Upper lobe of left lung (tissue), 6 donors: ENCODE measurements at places on chromosomes 3 and 15. TPM values are rescaled to one million over a fixed set of nuclear protein-coding genes. Genes with fewer than 3 reads are reported as not detected.

DNA sequence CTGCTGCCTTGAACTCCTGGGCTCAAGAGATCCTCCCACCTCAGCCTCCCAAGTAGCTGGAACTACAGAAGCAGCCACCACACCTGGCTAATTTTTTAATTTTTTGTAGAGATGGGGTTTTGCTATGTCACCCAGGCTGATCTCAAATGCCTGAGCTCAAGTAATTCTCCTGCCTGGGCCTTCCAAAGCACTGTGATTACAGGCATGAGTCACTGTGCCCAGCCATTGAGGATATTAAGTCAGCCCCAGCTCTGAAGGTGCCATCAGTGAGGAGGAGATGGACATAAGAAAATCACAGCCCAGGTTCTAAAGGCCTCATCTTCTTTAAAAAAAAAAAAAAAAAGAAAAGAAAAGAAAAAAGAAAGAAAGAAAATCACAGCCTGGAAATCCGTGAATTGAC, 26.6 kb upstream of the PSTPIP1 start:
- DNase-seq, result no peak

Gene HIGD2B
- not detected for total RNA-seq

DNA sequence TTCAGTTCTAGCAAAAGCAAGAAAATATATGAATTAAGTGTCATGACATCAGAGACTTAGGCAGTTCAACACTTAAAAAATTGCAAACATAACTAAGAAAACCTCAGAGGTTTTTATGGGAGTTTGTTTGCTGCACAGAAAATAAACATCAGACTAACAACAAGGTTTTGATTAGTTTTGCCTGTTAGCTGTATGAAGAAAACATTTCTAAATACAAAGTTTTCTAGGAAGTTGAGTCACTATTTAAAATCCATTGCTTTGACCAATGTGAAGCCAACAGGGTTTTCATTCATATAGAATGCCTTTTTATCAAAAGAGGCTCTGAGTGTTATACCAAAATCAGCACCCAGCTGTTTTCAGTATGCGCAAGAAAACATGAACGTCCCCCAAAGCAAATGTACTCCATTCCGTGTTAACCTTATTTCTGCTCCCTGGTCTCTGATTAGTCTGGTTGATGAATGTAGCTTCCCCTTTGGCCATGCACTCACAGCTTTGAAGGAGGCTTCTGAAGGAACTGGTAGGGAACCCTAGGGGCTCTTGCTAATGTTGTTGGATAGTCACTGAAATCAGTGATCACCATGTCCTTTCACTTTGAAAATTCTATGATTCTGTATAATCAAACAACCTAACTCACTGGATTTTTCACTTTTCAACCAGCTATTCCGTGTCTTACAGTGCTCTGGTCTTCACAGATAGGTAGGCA, 89.6 kb upstream of the TSEN2 start:
- DNase-seq, result no peak

GRCh38 chr3:66228707-66229106, 7.9 kb downstream of the SLC25A26 start:
- DNase-seq, result no peak

DNA sequence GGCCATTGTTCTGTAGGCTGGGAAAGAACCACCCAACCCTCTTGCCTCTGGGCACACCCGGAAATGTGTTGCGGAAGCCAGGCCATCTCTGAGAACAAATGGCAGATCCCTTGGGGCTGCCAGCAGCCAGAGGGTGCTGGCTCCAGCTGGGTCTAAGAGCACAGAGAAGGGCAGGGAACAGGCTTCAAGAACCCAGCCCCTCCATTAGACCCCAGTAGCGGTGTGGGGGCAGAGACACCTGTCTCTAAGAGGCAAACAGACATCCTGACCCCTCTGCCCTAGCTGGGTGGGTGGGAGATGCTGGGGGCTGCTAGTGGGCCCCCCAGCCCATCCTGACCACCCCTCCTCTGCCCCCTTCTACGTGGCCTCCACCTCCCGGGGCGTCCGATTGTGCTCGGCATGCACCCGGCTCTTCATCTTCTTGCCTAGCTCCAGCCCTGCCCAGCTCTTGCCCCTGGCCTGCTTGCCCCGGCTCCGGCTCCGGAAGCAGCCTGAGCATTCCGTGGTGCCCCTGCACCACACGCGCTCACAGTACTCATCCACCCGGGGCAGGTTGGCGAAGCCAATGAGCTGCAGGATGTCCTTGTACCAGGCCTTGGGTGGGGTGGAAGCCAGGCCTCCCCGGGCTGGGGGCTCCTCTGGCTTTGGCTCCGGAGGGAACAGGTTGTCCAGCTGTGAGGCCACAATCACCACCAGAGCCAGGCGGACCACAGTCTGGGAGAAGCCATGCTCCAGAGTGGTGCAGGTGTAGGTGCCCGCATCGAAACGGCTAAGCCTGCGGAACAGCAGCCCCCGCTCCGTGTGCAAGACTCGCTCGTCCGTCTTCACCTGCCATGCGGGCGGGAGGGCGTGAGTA, 9.4 kb downstream of the SEMA3G start:
- DNase-seq, result peak; percentile 67

GRCh38 chr3:49717959-49718857, 1.3 kb downstream of the AMIGO3 start:
- peak; percentile 88 for DNase-seq

- DNase-seq, result peak; percentile 75
These were observed 121.4 kb downstream of the LMLN start for GRCh38 chr3:198081421-198081844.

Gene NDUFAF3
- 75.4 TPM for total RNA-seq

DNA sequence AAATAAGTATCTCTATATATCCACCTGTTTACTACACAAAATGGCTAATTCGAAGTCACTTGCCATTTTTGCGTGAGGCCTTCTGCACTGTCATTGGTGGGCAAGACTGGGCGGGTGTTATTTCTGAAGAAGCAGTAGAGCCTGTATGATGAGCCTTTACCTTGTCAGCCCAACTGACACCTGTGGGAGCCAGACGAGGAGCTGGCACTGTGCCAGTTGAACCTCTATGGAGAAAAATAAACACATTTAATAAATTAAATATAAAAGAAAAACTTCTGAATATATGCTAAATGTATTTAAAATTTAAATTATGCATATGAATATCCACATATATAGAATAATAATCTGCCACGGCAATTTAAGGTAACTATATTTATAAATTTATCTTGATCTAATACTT, 109.9 kb downstream of the SCAPER start:
- no peak for DNase-seq

Gene ARNT2
- 10.6 TPM for total RNA-seq

- no peak for DNase-seq
These were observed 65.6 kb upstream of the PRICKLE2 start for GRCh38 chr3:64290864-64291263.

GRCh38 chr15:70478251-70478990, 284.9 kb downstream of the UACA start:
- DNase-seq, result peak; percentile 40

- no peak for DNase-seq
These were observed 492.6 kb downstream of the RBMS3 start for GRCh38 chr3:29773481-29773880.

DNA sequence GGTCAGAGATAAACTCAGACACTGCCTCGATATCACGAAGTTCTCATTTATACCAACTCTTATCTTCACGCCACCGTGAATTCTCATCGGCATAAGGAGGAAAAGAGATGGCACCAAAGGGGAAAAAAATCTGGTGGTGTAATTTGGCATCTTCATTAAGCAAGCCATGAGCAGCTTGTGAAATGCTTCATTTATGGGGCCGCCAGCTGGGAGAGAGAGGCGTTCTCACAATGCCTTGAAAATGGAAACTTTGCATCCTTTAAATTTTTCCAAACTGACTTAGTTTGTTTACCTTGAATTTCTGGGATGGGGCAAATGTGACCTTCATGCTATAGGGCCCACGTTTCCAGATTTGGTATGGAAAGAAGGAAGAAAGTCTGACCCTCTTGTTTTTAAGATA, 242.5 kb upstream of the ST8SIA2 start:
- no peak for DNase-seq

DNA sequence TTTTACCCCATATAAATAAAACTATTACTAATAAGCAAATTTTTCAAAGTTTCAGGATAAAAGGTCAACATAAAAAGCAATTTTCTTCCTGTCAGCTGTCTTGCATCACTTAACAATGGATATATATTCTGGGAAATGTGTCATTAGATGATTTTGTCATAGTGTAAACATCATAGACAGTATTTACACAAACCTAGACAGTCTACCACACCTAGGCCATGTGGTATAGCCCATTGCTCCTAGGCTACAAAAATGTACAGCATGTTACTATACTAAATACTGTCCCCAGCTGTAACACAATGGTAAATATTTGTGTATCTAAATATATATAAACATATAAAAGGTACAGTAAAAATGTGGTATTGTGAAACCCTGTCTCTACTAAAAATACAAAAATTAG, 156.7 kb downstream of the ANO10 start:
- no peak for DNase-seq
